G401 (cell line): ENCODE measurements at places on chromosomes 2 and 18.
A peak's percentile ranks its signal among the peaks of the same experiment; 100 is the strongest.

- no peak for DNase-seq
Observed at GRCh38 chr18:58396966-58397365, 231.9 kb downstream of the ALPK2 start.

GRCh38 chr2:149908726-149909683 lies 321.4 kb upstream of the MMADHC start:
- DNase-seq, result peak; percentile 33

GRCh38 chr2:10678225-10678624 lies 11.6 kb downstream of the NOL10 start:
- no peak for DNase-seq

DNA sequence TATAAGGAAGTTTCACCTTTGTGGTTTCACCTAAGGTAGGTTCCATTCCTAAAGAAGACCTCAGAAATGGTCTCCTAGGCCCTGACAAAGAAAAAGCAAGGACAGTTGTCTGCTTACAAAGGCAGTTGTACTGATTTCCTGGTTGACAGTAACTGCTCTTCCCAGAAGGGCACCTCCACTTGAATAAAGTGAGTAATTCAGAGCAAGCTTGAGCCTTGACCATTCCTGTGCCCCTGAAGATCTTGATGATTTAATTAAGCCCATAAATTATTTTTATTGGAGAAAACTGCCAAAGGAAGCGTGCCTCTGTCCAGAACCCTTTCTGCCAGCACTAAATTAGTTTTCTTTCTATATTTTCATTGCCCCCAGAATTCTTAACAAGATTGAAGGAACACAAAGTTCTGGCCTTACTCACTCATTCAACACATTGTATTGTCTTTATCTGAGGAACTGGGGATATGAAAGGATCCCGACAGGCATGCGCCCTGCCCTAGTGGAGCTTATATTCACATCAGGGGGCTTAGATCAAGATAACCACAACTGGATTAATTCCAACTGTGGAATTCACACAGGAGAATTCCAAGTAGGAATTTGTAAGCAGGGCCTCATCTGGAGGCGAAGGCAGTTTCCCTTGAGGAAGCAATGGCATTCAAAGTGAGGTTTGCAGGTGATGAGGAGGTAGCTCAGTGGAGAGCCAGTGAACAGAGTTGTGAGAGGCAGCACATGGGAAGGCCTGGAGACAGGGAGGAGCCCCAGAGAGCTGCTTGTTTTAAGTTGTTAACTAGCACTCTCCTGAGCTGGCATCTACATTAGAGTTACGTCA lies 21.2 kb downstream of the PTRHD1 start:
- DNase-seq, result no peak

DNA sequence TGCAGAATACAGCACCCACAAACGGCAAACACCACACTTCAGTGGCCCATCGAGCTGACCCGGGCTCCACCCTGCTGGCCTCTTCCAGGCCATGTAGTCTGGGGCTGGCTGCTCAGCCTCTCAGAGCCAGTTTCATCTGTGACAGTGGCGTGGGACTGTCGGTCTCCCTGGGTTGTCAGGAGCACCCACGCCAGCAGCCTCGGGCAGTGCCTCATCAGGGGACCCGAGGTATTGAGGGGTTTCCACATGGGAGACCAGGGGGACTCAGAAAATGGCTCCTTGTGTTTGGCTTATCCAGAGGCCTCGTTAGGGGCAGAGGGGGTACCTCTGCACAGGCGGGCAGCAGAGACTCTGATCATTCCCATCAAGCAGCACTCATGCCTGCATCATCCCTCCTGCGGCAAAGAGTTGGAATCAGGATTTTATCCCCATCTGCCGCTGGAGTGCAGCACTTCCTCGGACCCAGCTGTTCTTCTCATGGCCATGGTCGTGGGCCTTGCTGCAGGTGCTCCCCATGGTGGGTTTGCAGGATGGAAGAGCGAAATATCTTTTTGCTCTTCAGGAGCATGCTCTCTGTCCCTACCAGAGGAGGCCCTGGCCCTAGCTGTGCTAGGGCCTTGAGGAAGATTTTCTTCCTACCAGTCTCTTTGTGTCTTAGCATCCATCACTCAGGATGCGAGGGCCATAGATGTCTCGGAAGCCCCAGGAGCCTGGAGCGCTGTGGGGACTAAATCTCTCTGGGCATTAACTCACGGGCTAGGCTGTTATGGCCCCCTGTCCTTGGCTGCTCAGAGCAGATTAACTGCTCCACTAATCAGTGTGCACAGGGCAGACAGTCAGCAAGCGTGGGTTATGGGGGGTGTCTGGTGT lies 100.8 kb downstream of the CLIP4 start:
- no peak for DNase-seq

DNA sequence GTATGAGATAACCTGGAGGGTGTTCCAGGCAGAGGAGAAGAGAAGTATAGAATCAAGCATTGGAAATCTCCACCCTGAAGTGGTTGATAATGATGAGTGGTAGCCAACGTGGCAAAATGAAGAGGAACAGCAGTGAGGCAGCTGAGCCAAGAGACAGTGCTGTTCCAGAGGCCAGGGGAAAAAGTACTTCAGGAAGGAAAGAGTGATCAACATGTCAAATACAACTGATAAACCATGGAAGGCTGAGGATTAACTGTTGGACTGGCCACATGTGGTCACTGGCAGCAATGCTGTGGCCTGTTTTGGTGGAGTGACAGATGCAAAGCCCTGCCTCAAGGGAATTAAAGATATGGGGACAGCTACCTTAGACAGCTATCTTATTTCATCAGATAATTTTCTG lies 51.9 kb upstream of the RMP24 start:
- DNase-seq, result no peak

GRCh38 chr2:62474176-62474575 lies 31.8 kb downstream of the TMEM17 start:
- DNase-seq, result peak; percentile 26

DNA sequence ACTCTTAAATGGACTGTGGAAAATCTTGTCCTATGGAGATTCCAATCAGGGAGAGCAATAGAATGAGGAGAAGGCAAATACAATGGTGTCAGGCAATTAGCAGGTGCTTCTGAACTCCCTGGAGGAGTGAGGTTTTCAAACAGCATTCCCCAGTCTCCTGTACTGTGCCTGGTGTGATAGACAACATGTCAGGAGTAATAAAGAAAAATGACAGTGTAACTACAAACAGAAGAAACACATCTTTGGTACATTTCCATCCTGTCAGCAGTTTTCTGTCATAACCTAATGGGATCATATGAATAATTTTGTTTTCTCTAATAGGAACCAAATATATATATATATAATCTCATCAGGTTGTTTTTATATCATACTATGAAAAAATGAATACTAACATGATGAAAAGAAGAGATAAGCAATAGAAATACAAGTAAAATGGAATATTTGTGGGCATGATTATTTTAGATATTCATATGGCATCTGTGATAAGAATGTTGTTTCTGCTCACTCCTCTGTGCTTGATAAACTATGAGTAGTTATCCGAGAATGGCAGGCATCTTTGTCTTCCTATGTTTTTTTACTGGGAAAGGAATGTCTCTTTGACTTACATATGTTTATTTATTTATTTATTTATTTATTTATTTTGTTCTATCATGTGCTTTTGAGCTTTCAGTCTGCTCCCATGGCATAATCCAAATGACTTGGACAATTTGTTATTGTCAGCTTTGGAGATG lies 441.7 kb downstream of the TXNL1 start:
- no peak for DNase-seq

DNA sequence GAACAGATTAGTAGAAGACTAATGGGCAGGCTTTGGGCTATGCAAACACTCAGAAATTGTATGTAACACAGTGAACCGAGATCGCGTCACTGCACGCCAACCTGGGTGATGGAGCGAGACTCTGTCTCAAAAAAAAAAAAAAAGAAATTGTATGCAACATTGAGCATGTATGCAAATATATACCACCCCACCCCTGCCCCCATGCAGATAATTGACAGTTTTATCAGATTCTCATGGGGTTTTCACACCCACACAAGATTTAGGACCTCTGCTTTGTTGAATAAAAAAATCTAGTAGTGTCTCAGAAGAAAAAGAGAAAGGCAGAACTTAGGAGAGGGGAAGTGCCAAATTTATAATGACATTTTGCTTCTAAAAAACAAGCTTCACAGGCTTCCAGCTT lies 131.6 kb upstream of the FN1 start:
- no peak for DNase-seq

- DNase-seq, result no peak
Observed at GRCh38 chr2:218887079-218887478, 6.4 kb downstream of the WNT10A start.

DNA sequence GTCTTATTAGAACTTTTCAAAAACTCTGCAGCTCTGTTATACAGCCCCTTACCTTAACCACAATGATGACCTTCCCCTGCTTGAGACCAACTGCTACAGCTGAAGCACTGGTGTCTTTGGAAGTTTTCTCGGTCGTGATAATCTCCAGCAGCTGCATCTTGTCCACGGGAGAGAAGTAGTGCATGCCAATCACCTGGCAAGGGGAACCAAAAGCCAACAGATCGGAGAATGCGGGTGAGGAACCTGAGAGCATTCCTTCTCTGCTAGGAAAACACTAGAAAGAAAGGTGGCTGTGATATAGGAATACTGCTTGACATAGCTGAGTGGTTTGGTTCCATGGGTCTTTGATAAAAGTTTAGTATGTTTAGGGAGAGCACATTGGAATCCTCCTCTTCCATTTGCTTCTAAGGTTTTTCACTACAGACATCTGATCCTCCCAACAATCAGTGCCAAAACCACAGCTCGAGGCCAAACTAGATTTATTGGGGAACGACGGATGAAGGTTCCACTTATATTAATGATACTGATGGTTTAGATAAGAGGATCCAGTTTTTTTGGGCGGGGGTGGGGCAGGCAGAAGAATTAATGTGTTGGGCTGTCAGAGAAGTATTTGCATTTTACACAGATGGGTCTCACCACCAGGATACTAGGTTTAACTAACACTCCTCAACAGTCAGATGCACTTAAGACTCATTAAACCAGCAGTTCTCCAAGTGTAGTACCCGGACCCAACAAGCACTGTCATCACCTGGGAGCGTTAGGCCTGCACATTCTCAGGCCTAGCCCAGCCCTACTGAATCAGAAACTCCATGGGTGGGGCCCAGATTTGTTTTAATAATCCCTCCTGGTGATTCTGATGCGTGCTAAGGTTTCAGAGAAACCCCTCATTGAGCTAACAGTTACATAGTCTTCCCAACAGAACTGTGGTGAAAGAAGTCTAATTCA lies 22.4 kb downstream of the GAREM2 start:
- no peak for DNase-seq

DNA sequence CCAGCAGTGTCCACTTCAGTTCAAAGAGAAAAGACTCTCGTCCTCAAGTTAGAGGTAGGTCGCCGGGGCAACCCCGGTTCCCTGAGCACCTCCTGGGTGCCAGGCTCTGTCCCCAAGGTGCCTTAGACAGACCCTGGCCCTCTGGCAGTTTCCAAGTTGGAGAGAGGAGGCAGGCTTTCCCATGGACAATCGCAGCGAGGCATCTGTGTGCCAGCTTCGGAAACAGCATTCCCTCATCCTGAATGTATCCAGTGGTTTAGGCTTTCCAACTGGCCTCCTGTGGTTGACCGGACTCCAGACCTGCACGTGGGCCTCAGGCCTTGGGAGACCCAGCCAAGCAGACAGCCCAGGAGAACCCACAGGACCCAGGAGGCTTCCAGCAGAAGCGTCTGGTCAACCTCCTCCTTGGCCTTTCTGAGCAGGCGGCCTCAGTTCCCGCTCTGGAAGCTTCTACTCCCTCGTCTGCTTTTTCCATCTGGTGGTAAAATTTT lies 70.3 kb downstream of the KCNF1 start:
- DNase-seq, result no peak

- no peak for DNase-seq
Observed at GRCh38 chr2:157415591-157416101, 28.2 kb downstream of the CYTIP start.

DNA sequence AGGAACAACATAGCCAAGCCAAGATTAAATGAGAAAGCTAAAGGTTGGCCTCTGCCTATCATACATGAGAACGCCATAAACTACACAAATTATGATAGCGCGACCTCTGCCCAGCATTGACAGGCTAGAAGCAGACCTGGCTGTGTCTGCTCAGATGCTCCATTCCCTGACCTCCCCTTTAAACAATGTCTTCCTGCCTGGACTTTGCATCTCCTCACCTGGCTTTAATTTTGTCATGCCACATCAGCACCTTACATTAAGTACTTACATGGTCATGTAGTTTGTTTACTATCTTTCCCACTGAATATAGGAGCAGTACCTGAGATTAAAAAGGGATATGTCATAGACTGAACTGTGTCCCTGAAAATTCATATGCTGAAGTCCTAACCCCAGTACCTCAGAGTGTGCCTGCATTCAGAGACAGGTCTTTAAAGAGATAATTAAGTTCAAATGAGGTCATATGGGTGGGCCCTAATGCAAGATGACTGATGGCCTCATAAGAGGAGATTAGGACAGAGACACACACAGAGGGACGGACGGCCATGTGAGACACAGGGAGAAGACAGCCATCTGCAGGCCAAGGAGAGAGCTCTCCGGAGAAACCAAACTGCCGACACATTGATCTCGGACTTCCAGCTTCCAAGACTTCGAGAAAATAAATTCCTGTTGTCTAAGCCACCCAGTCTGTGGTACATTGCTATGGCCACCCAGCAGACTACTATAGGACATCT lies 103.7 kb downstream of the BIN1 start:
- DNase-seq, result no peak
